ENCODE measurements at places on chromosomes 2 and 18. TPM values are rescaled to one million over a fixed set of nuclear protein-coding genes. Genes with fewer than 3 reads are reported as not detected.

The OR6B2 gene
- total RNA-seq: not detected

The DSG1 gene
- total RNA-seq: not detected

GRCh38 chr2:240722796-240723735 lies 31.4 kb downstream of the AQP12A start:
- no peak overlapping the region for H3K4me3 ChIP-seq
- no peak overlapping the region for H3K27ac ChIP-seq
- H3K4me1 ChIP-seq: no peaks in the 10 kb centered on the region
- DNase-seq: no peak
- no peaks in the 10 kb centered on the region for H3K27me3 ChIP-seq

- H3K27ac ChIP-seq: peak overlapping the region; percentile 83
- peaks cover 41% of the 10 kb centered on the region for H3K4me1 ChIP-seq
- H3K27me3 ChIP-seq: no peaks in the 10 kb centered on the region
- DNase-seq: no peak
- H3K4me3 ChIP-seq: no peak overlapping the region
Observed at GRCh38 chr2:219180961-219181360, 2.9 kb downstream of the RETREG2 start.

DNA sequence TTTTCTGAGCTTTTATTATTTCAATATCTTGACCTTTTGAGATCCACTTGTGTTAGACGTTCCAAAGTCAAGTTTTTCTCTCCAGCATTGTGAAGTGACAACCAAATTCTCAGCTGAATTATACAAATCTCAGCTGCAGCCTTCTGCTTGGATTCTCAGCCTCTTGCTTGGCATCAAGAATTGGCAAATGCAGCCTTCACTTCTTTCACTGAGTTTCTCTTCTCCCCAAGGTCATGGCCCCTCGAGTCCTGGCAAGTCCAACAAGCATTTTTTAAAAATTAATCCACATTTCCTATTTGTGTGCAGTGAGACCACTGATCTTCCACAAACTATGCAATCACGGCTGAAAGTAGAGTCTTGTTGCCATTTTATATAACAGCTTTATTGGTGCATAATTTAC lies 23.4 kb upstream of the SMIM21 start:
- no peak overlapping the region for H3K4me3 ChIP-seq
- peaks cover 2% of the 10 kb centered on the region for H3K4me1 ChIP-seq
- no peak for DNase-seq
- peaks cover 29% of the 10 kb centered on the region for H3K27me3 ChIP-seq
- H3K36me3 ChIP-seq: no peaks in the 10 kb centered on the region
